ENCODE measurements at places on chromosomes 12 and 14. TPM values are rescaled to one million over a fixed set of nuclear protein-coding genes. Genes with fewer than 3 reads are reported as not detected.

Gene OR11H7
- not detected for total RNA-seq

- DNase-seq: peak; percentile 6
- no peak overlapping the region for H3K27ac ChIP-seq
- H3K27me3 ChIP-seq: no peaks in the 10 kb centered on the region
- H3K4me1 ChIP-seq: no peaks in the 10 kb centered on the region
- no peak overlapping the region for H3K4me3 ChIP-seq
Observed at GRCh38 chr12:105418821-105419291, 88.4 kb downstream of the C12orf75 start.

DNA sequence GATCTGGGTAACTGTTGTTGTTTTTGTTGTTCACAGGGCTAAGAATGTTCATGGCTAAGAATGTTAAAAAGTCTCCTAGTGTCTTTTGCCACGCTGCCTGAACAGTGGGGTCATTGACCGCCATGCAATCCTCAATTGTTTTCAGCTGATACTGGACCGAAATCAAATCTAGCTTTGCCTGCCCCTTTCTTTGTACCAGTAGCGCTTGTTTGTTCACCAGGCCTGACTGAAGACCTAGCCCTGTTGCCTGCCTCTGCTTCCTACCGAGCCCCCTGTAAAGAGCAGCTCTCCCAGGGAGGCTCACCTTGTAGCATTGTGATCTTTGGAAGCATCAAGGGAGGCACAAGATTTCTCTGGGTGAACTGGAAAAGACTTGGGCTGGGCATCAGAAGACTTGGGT lies 6.7 kb downstream of the PSEN1 start:
- H3K27me3 ChIP-seq: no peaks in the 10 kb centered on the region
- DNase-seq: no peak
- H3K27ac ChIP-seq: peak overlapping the region; percentile 15
- H3K36me3 ChIP-seq: no peaks in the 10 kb centered on the region
- H3K4me3 ChIP-seq: no peak overlapping the region

DNA sequence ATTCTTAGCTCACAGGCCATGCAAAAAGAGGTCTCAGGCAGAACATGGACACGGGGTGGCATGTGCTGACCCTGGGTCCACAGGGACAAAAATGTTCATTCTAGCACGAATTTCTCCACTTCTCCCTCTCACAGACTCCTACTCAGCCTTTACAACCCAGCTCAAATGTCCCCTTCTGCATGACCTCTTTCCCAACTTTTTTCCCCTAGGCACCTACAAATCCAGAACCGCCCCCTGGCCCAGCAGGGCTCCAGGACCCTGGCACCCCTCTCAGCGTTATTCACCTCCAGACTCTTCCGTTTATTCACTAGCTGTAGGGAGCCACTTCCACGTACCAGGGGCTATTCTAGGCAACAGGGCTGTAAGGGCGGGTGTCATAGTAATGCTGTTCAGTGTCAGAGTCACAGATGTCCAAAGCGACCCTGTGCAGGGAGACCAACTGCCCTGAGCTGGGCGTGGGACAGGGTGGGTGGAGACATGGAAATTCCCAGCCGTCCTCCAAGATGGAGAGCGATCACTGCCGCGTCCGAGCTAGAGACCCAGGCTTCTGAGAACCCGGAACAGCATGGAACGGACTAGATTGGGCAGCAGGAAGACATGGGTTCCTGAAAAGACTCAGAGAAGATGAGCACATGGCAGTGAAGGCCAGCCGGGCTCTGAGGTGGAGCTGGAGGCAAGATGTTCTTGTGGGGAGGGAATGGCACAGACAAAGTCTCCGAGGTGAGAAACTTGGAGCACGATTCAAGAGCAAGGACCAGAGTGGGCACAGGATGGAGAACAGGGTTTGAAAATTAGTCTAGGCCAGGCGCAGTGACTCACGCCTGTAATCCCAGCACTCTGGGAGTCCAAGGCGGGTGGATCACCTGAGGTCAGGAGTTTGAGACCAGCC lies 274.9 kb upstream of the RTL1 start:
- no peaks in the 10 kb centered on the region for H3K4me1 ChIP-seq
- DNase-seq: no peak
- no peaks in the 10 kb centered on the region for H3K36me3 ChIP-seq
- H3K4me3 ChIP-seq: no peak overlapping the region
- no peak overlapping the region for H3K27ac ChIP-seq

Gene NANOG
- total RNA-seq: 134 TPM

Gene NELL2
- total RNA-seq: 99.5 TPM

GRCh38 chr14:56868660-56869059 lies 58.4 kb upstream of the OTX2 start:
- peaks cover 5% of the 10 kb centered on the region for H3K4me1 ChIP-seq
- H3K36me3 ChIP-seq: no peaks in the 10 kb centered on the region
- DNase-seq: no peak
- no peak overlapping the region for H3K27ac ChIP-seq

- no peaks in the 10 kb centered on the region for H3K27me3 ChIP-seq
- DNase-seq: peak; percentile 57
- no peaks in the 10 kb centered on the region for H3K4me1 ChIP-seq
Observed at GRCh38 chr14:77991128-77991772, 178.9 kb upstream of the NRXN3 start.

Gene GPR135
- 2.2 TPM for total RNA-seq

GRCh38 chr12:24113701-24114100 lies 164.2 kb upstream of the SOX5 start:
- no peak for DNase-seq
- no peaks in the 10 kb centered on the region for H3K27me3 ChIP-seq
- H3K27ac ChIP-seq: no peak overlapping the region
- H3K36me3 ChIP-seq: no peaks in the 10 kb centered on the region

- H3K36me3 ChIP-seq: no peaks in the 10 kb centered on the region
- no peak for DNase-seq
- no peak overlapping the region for H3K4me3 ChIP-seq
- H3K27me3 ChIP-seq: no peaks in the 10 kb centered on the region
- no peak overlapping the region for H3K27ac ChIP-seq
Observed at GRCh38 chr12:92556141-92556540, 146.6 kb upstream of the PLEKHG7 start.

GRCh38 chr12:54981796-54982195 lies 2.8 kb downstream of the TESPA1 start:
- H3K36me3 ChIP-seq: no peaks in the 10 kb centered on the region
- no peak for DNase-seq
- no peak overlapping the region for H3K4me3 ChIP-seq
- H3K27ac ChIP-seq: no peak overlapping the region

Gene OTOGL
- 0.35 TPM for total RNA-seq

- no peaks in the 10 kb centered on the region for H3K27me3 ChIP-seq
- H3K36me3 ChIP-seq: no peaks in the 10 kb centered on the region
- H3K4me3 ChIP-seq: no peak overlapping the region
- H3K27ac ChIP-seq: no peak overlapping the region
Observed at GRCh38 chr12:52391618-52392002, 6.2 kb upstream of the KRT84 start.

DNA sequence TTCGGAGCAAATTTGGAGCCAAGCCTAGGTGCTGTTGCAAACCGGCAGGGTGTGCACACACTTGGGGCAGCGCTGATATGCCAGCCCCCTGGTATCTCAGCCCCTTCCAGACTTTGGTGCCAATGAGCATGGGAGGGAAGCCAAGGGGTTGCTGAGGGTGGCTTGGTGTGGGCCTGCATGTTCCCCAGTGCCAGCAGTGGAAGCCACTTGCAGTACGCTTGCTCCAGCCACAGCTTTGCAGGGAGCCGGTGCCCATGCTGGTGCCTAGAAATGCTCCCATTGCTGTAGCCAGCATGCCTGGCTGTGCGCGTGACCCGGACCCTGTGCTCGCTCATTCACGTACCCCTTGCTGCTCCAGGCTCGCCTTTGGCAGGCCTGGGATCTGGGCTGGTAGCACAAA lies 67.1 kb upstream of the DNM1L start:
- H3K4me1 ChIP-seq: no peaks in the 10 kb centered on the region
- H3K4me3 ChIP-seq: no peak overlapping the region
- no peak overlapping the region for H3K27ac ChIP-seq
- H3K27me3 ChIP-seq: no peaks in the 10 kb centered on the region
- H3K36me3 ChIP-seq: peaks cover 36% of the 10 kb centered on the region

- H3K27ac ChIP-seq: no peak overlapping the region
- H3K27me3 ChIP-seq: no peaks in the 10 kb centered on the region
- no peak for DNase-seq
- no peak overlapping the region for H3K4me3 ChIP-seq
- no peaks in the 10 kb centered on the region for H3K4me1 ChIP-seq
Observed at GRCh38 chr12:123813349-123813748, 51.2 kb downstream of the DNAH10 start.

DNA sequence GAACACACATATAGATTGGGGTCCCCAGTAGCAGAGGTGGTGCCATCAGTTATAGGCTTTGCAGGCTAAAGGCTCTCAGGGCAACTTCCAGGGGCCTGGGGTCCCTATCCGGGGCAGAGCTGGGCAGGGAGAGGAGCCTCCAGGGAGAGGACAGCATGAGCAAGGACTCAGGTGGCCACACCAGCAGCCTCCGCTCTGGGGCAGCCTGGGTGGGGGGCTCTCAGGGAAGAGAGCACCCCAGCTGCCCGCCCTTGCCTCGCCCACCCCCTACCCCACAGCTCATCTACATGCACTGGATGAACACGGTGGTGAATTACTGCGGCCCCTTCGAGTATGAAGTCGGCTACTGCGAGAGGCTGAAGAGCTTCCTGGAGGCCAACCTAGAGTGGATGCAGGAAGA lies 14.0 kb downstream of the PLBD2 start:
- H3K27me3 ChIP-seq: no peaks in the 10 kb centered on the region
- H3K27ac ChIP-seq: no peak overlapping the region
- H3K36me3 ChIP-seq: no peaks in the 10 kb centered on the region
- H3K4me3 ChIP-seq: no peak overlapping the region
